HTR-8/SVneo (cell line): ENCODE measurements at places on chromosomes 6 and 20.

GRCh38 chr20:1562622-1563021 lies 5.1 kb upstream of the SIRPD start:
- DNase-seq = no peak

GRCh38 chr20:17128206-17128605 lies 98.6 kb upstream of the PCSK2 start:
- DNase-seq = no peak

DNA sequence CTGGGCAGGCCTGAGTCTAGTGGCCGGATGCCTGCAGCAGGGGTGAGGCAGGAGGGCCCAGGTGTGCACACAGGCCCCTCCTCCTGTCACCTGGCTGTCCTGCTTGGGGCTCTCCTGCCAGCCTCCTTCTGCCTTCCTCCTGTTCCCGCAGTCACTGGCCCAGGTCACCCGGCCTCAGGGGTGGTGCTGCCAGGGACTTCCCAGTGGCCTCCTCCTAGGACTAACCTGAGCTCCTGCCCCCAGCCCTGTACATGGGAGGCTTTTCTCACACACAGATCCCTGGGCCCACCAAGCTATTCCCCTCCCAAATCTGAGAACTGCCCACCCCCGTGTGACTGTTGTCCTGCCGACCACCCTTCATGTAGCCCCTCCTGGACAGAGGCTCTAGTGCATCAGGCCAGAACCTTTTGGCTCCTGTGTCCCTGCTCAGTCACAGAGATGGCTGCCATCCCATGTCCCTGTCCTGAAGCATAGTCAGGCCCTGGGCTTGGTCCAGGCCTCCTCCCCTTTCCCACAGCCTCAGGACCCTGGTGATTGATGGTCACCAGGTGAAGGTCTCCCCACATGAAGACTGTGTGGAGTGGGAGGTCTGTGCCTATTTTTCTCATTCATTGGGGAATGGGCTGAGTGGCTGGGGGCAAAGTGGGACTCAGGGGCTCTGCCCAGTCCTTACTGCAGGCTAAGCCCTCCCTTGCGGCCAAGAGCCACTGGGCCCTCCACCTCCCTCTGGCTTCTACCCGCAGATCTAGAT lies 1.1 kb upstream of the ULBP1 start:
- DNase-seq = no peak

DNA sequence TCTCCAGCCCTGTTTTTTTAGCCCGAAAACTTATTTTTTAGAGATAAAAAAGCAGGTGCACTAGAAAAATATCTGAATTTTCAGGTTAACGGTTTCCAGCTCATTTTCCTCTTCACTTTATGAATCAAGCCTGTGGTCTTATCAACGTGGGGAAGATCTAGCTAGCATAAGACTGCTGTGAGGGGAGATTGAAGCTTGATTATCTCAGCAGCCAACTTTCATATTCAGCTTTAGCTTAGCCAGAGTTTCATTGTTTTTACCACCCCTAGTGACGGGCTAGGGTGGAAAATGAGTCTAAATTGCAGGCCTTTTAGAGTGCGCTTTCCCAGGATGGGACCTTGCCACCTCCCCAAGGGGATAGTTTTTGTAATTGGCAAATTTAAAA lies 11.9 kb upstream of the RBM38 start:
- no peak for DNase-seq

DNA sequence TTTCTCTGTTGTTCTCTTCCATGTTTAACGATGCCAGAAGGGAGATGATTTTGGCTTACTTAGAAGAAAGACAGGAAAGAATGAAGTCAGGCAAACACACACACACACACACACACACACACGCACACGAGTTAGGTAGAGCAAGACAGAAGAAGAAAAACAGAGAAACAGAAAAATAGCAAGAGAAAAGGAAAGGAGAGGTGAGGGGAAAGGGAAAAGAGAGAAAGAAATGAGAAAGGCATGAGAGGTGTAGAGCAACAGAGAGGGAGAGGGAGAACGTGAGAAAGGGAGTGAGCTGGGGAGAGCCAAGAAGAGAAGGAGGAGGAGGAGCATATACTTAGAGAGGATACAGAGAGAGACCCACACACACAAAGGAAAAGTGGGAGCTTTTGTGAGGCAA lies 385.3 kb downstream of the DOK5 start:
- DNase-seq = no peak

- peak; percentile 96 for DNase-seq
Observed at GRCh38 chr20:44572551-44573500, 9.6 kb upstream of the PKIG start.

DNA sequence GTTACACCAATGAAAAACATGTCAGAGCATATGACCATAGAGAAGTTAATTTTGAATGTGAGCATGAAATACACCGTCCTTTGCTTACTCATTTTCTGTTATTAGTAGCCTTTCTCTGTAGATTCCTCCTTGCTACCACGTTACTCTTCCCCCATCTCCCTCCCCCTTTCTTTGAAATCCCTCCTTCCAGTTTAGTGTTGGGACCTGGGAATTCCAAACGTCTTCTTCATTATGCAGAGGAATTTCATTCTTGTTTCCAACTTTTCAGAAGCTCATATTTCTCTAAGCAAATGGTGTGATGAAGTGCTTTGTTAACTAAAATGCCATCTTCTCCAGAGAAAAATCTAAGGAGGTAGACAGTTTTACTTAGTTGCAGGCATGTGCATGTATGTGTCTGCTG lies 122.4 kb downstream of the MCHR2 start:
- DNase-seq = no peak

GRCh38 chr20:7691647-7692269 lies 248.5 kb downstream of the HAO1 start:
- no peak for DNase-seq

DNA sequence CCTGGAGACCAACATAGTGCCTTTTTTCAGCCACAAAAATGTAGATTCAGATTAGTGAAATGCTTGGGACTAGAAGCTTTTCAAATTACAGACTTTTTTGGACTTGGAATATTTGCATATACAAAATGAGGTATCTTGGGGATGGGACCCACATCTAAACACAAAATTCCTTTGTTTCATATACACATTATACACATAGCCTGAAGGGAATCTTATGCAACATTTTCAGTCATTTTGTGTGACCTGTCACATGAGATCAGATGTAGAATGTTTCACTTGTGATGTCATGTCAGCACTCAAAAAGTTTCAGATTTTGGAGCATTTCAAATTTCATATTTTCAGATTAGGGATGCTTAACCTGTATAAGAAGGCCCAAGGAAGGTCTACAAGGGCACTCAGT lies 44.5 kb upstream of the ALDH8A1 start:
- DNase-seq = no peak
